ENCODE measurements at places on chromosomes 6 and 20. TPM values are rescaled to one million over a fixed set of nuclear protein-coding genes. Genes with fewer than 3 reads are reported as not detected.

The CTAGE9 gene
- not detected for total RNA-seq

The SLC4A11 gene
- 3.3 TPM for total RNA-seq

The TPBG gene
- 10.6 TPM for total RNA-seq

The C20orf202 gene
- total RNA-seq = 1.1 TPM

The MTFR2 gene
- total RNA-seq = not detected

The SPATS1 gene
- 0.46 TPM for total RNA-seq

The SLC35D3 gene
- total RNA-seq = not detected

The MRAP2 gene
- total RNA-seq = 32.0 TPM

DNA sequence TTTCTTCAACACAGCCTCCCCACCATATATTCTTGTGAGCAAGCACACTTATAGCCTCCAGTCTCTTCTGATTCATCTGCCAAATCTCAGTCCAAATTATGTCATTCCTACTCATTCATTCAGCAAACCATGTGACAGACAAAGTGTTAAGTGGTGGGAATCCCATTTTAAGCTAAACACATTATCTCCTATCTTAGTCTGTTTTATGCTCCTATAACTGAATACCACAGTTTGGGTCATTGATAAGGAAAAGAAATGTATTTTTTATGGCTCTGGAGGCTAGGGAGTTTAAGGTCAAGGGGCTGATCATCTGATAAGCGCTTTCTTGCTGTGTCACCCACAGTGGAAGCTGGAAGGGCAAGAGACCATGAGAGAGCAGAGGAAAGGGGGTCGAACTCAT lies 23.9 kb upstream of the SMIM13 start:
- DNase-seq = no peak

GRCh38 chr6:74690365-74690764 lies 515.5 kb downstream of the COL12A1 start:
- DNase-seq = no peak

DNA sequence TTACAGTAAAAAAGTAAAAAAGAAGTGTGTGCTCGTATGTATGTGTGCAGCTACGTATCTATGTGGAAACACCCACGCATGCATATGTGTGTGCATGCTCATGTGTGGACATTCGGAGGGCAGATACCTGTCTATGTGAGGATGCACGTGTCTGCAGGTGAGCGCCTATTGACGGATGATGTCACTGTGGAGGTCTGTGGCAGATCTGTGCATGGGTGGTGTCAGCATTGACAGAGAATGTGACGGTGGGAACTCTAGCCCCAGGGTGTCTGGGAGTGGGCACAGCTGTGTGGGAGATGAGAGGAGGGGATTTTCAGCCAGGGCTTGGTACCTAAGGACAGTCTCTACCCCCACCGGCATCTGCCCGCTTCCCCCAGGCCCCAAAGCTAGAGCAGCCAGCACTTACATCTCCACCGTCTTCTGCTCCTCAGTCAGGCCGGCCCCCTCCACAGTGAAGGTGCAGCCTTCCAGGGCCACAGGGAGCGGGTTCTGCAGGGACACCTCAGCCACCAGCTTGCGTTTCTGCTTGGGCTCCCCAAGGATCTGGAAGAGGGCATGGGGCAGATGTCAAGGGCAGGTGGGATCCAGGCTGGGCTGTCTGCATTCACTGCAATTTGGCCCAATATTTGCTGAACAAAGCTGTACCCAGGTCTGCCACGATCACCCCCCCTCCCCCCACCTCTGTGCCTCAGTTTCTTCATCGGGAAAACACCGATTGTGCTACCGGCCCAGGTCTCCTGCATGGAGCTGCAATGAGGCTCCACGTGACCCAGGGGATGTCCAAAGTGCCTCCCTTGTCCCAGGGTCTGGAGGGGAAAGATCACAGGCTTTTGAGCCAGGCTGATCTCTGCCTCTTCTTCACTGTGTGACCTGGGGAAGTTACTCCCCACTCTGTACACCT lies 34.1 kb downstream of the TGM2 start:
- DNase-seq = no peak

DNA sequence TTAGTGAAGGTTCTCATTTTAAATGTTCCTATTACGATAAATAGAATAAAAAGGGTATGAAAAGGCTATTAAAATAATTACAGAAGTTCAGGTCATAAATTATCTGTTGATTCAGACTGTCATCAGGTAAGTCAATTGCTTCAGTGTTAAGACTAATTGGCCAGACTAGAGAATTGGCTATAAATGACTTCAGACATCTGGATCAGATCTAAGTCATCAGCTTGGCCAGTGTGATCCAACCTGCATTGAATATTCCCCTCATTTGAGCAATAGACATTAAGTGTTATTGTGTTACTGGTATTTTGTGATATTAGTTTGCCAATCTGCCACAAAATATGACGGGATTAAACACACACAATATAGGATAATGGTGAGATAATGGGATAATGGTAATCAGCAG lies 377.6 kb upstream of the CITED2 start:
- no peak for DNase-seq

GRCh38 chr6:118683881-118684872 lies 32.8 kb upstream of the CEP85L start:
- no peak for DNase-seq

GRCh38 chr6:167219967-167220512 lies 62.3 kb upstream of the GPR31 start:
- DNase-seq = no peak

GRCh38 chr6:139939189-139939979 lies 564.9 kb upstream of the CITED2 start:
- no peak for DNase-seq

DNA sequence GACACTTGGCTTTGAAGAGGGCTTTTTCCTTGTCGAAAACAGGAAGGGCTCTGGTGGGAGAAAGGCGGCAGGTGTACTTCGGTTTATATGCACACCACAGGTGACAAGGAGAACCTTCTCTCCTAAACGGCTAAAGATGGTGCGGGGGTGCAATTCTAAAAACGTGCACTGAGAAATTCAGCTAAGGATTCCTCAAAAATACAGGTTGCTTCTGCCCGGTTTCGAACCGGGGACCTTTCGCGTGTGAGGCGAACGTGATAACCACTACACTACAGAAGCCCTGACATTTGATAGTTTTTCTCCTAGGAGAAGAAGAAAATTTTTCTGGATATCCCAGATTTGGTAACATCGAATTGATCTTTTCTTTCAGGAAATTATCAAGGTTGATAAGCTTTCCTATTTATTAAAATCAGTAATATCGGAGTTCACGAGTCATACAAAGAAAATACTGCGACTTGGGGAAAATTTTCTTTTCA lies 32.0 kb downstream of the POM121L2 start:
- DNase-seq = no peak

DNA sequence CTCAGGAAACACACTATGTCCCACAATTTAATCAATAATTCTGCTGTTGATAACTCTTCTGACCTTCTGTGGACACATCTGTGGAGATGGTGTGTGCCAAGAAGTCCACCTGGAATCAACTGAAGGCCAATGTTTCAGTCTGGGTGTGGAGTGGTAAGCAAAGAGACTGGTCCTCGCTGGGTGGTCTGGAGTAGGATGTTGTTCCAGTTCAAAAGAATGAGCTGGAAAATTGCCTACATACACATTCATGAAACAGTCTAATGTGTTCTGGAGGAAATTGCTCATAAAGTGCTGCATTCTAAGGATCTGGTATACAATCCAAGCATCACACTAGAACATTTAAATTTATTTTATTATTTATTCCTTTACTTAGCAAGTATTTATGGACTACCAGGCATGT lies 33.9 kb upstream of the TBX18 start:
- no peak for DNase-seq

GRCh38 chr6:38445925-38446324 lies 193.8 kb downstream of the BTBD9 start:
- DNase-seq = no peak

GRCh38 chr6:44096612-44097011 lies 30.6 kb downstream of the MRPL14 start:
- peak; percentile 74 for DNase-seq

DNA sequence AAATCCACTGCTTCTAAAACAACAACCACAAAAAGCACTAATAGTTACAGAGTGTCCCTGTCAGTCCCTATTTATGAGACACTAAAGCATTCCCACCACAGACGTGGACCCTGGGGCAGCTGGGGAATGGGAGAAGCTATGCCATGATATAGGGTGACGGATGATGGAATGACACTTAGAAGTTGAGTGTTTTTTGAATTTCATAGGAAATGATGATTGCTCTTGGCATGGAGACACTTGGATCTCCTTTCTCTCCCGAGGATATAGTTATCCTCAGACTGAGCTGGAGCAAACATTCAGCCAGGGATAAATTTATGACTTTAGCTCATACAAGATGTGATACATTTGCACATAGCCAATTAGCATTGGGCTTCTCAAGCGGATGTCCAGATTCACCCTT lies 151.2 kb downstream of the EDN3 start:
- no peak for DNase-seq

DNA sequence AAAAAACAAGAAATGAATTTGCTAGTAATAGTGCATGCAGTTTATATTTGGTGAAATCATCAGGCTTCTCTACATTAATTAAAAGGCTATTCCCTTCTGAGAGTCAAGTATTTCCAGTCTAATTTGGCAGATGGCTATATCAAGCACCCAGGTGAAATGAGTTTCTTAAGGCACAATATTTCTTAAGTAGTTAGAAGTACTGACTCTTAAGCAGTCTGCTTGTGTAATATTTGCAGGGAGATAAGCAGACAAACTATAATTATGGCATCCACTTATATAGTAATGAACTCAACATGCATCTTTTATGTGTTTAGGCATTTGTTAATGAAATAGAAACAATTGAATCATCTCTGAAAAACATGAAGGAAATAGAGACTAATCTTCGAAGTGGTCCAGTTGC lies 189.2 kb downstream of the UTRN start:
- DNase-seq = no peak

- no peak for DNase-seq
These were observed 20.0 kb upstream of the ZNFX1 start for GRCh38 chr20:49297605-49298530.

DNA sequence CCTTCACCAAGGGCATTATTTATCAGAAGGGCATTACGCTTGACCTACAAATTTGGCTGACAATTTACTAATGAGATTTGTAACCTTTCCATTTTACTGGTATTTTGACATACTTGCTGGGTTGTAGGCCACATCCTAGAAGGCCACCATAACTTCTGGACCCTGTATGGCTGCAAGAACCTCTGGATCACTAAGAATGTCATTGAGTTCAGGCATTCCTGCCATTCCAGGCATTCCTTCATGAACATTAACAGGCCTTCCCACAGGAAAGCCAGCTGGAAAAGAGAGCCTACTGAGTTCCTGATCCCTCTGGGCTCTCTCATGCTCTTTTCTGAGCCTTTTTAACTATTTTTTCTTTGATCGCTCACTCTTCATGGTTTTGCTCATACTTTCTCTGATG lies 28.4 kb upstream of the SLC35A1 start:
- no peak for DNase-seq

GRCh38 chr6:72922401-72922800 lies 300.5 kb downstream of the KCNQ5 start:
- no peak for DNase-seq

- DNase-seq = no peak
These were observed 372.1 kb downstream of the KIF16B start for GRCh38 chr20:16201191-16201590.

- DNase-seq = no peak
These were observed 14.0 kb upstream of the TOP1 start for GRCh38 chr20:41014561-41015088.

- DNase-seq = no peak
These were observed at the start of gene SFTA2 for GRCh38 chr6:30931969-30932645. Gene SFTA2, minus strand, starts transcription at chr6:30932170. Its CDS starts 74 bp downstream, at chr6:30932096.

- DNase-seq = peak; percentile 70
These were observed 305.0 kb upstream of the POU3F2 start for GRCh38 chr6:98529364-98529763.

DNA sequence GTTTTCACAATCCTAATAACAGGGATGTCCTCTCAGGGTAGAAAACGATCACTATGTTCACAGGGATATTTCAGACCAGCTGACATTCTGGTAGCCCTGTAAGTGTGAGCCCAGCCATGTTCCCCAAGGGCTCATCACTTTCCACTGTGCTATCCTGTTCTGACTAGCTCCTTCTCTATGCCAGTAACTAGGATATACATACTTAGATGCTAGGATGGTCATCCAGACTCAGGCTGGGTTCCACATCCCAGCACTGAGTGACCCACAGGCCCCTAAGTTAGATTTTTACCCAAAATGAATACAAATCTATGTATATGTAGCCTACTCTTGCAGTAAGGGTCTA lies 83.0 kb downstream of the CD164 start:
- no peak for DNase-seq

DNA sequence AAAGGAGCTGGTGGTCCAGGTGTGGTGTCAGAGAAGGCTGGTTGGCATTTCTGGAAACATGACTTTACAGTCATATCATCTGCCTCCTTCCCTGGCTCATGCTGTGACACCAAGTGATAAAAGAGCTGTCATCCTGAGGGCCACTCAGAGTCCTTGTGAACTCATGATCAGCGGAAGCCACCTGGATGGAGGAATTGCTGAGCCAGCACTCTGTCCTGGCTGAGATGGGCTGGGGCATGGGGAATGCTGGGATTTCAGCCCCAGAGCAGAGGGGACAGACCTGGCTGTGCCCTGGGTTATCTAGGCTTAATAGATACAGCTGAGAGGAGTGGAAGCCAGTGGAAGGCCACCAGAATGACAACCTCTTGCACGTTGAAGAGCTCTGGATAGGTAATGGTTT lies 214.3 kb downstream of the DHX35 start:
- DNase-seq = no peak
